ENCODE measurements at places on chromosomes 3 and 15. TPM values are rescaled to one million over a fixed set of nuclear protein-coding genes. Genes with fewer than 3 reads are reported as not detected.

- DNase-seq = no peak
Observed at GRCh38 chr15:35690698-35691116, 144.7 kb upstream of the DPH6 start.

- no peak for DNase-seq
Observed at GRCh38 chr3:132196113-132196512, 121.1 kb upstream of the ACP3 start.

DNA sequence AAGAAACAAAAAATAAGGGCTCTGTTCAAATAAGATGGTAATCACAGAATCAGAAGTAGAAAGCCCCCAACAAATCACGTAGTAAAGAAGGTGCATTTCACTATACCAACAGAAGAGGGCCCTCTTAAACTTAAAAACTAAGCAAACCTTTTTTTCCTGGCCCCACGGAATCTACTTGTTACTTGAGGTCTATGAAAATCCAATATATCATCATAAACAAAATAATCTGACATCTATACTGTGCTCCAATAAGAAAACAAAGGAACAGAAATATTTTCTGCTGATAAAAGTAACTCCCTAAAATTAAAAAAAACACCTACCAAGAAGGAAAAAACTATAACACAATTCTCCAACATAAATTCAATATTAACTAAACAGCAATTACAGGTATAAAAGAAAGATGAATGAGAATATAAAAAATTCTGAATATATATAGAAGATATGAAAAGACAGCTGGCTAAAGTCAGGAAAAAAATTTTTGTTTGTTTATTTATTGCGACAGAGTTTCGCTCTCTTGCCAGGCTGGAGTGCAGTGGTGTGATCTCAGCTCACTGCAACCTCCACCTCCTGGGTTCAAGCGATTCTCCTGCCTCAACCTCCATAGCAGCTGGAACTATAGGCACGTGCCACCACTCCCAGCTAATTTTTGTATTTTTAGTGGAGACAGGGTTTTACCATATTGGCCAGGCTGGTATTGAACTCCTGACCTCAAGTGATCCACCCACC is 81.8 kb downstream of the CLASP2 start:
- peak; percentile 78 for DNase-seq

GRCh38 chr3:60669636-60670035 is 581.6 kb downstream of the FHIT start:
- DNase-seq = no peak

- no peak for DNase-seq
Observed at GRCh38 chr3:139944256-139944910, 9.4 kb downstream of the CLSTN2 start.

GRCh38 chr3:127238602-127239001 is 45.7 kb downstream of the PRR23E start:
- DNase-seq = no peak

TM4SF18 gene
- 72.6 TPM for total RNA-seq

COL6A5 gene
- total RNA-seq = not detected

C3orf20 gene
- total RNA-seq = not detected

NR1I2 gene
- total RNA-seq = not detected

SLC27A2 gene
- 0.34 TPM for total RNA-seq

AMT gene
- total RNA-seq = not detected
